ENCODE measurements at places on chromosomes 5 and 9.

DNA sequence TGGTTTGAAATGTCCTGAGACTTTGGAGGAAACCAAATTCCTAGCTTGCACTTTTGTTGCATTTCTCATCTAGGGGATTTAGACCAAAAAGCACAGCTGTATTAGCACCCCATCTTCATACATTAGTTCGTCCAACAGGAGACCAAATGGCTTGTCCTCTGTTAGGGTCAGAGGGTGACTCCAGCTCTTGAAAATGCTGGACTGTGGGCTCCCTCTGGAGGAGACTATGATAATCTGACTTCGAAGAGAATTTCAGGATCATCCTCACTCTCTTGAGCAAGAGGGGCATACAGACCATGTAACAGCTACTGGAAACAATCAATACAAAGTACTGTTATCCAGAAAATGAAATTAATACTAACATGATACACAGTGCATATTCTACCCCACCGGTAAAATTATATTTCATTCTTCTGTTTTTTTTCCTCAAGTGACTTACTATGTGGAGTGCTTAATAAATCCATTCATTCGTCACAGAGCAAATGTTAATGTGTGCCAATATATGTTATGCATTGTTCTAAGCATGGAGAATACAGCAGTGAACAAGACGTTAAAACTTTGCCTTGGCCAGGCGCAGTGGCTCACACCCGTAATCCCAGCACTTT, 63.7 kb upstream of the PPP2CA start:
- DNase-seq: peak; percentile 84

DNA sequence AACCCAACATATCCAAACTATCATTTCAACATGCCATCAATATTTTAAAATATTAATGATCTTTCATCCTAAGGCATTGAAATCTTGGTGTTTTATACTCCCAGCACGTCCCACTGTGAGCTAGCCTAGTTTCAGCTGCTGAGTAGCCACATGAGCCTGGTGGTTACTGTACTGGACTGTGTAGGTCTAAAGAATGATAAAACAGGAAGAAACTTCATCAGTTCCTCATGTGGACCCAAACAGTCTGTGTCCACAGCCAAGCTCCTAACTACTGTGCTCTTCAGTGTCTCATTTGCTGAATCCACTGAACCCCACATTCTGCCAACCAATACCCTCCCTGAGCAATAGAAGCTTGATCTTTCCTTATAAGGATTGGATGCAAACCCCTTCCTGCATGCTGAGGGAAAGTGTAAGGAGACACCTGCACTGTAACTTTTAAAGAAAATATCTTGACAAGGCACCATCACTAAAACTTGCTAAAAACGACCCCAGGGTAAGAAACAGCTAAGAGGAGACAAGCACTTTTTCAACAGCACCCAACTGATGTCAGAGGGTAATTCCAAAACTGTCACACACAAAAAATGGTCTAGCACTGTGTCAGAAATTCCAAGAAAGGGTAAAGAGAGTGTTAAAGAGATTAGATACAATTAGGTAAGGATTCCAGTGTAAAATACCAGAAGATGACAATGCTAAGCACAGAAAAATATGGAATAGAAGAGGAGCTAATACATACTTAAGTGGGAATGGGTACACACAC, 126.9 kb downstream of the SPOCK1 start:
- DNase-seq: peak; percentile 14

DNA sequence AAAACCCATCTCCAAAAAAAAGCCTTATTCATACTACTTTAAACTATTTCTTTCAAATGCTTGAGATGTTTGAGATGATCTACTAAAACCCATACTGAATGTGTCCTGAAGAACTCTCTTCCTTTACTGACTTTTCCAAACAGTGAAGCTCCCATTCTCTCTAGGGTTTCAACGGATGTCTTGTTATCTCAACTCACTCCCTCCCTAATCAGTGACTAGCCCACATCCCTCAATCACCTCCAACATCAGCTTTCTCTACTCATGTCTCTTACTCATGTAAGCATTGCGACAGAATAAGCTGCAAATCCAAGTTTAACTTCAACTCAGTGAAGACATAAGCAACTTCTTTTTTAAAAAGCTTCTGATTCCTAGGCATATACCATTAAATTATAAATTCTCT, 42.1 kb downstream of the WDR41 start:
- peak; percentile 62 for DNase-seq

- no peak for DNase-seq
These were observed 97.1 kb upstream of the PRSS3 start for GRCh38 chr9:33698267-33698666.

DNA sequence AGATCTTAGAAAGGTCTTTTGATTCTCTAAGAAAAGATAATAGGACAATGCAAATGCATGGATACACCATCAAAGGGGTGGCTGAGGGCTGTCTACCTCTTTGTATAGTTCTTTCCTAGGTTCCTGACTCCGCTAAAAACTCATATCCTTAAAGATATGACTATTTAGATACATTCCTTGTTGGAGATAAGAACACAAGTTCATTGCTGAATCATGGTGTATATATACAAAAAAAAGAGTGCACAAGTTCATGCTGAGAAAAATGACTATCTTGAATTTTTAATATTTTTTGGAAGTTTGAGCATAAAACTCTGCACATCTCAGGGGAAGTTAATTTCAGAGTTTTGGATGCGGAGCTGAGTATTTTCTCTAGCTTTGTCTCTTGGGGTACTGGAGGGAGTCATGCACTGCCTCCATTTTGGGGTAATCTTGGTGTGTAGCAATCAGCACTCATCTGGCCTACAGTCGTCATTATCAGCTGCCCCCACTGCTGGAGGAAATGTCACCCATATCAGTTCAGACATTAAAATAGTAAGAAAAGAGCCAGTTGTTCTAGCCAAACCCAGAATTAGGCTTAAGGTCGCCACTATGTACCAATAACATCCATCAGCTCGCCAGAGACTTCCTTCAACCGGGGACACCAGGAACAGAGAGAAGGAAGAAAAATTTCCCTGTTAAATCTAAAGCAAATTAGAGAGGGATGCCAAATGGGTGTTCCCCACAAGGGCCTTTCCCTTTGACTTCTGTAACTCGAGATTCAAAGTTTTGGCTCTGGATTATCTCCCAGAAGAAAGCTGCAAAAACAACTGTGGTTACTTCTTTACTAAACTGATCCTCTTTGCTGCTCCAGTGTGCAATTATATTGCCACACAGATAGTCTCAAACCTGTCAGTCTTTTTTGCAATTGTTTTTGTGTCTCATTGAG, 49.0 kb downstream of the PTTG1 start:
- no peak for DNase-seq

DNA sequence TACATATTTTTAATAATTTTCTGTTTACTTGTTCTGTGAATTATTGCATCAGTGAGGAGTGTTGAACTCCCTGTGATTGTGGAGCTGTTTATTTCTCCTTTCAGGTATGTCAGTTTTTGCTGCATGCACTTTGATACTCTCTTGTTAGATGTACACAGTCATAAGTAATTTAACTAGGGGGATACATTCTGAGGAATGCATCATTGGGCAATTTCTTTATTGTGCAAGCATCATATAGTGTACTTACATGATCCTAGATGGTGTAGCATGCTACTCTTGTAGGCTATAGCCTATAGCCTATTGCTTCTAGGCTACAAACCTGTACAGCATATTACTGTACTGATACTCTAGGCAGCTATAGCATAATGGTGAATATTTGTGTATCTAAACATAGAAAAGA, 9.5 kb downstream of the DENND4C start:
- no peak for DNase-seq

- peak; percentile 48 for DNase-seq
These were observed 21.2 kb downstream of the HSPB3 start for GRCh38 chr5:54476682-54477081.

GRCh38 chr5:178627259-178627598, 379 bp upstream of the CLK4 start:
- DNase-seq: no peak

GRCh38 chr5:153153086-153153485, 337.4 kb upstream of the GRIA1 start:
- DNase-seq: no peak

DNA sequence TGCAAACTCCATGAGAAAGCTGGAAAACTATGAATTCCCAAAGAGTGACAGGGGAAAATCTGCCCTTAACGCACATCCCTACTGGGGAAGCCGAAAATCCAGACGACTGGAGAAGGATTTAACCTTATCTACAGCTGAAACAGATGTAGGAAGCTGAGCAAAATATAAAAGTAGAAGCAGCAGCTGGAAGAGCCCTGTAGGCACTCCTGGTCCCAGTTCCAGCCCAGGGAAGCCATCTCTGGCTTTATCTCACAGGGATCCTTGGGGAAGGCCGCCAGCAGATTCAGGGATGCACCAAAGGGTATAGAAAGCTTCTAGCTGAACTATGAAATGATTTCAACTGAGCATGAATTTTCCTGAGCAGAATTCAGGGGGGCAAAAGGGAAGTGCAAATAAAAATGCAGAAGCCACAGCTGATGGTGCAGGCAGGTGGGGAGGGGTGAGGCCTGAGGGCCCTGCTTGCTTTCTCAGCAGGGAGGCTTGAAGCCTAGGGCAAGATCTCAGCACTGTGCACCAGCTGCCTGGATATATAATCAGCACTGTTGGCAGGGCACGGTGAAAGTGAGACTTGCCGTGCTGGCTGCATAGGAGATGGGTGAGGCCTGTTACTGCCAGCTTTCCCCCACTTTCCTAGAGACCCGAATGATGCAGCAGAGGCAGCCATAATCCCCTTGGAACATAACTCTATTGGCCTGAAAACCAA, 2019.5 kb upstream of the NUDT12 start:
- DNase-seq: no peak

GRCh38 chr5:30347858-30348257, 845.6 kb upstream of the CDH6 start:
- DNase-seq: no peak

All from suppressor macrophage treated with lipopolysaccharide for 4 hours (primary cell).